ENCODE measurements at places on chromosomes 7 and 10. TPM values are rescaled to one million over a fixed set of nuclear protein-coding genes. Genes with fewer than 3 reads are reported as not detected.

The ACHE gene
- not detected for total RNA-seq

The TSPAN15 gene
- total RNA-seq = 1.6 TPM

The LRRN3 gene
- 26.1 TPM for total RNA-seq

The TASOR2 gene
- 50.3 TPM for total RNA-seq

The ST8SIA6 gene
- total RNA-seq = 0.91 TPM

The HOXA1 gene
- 5.5 TPM for total RNA-seq

The DNAJC2 gene
- total RNA-seq = 132 TPM

The IFIT1B gene
- total RNA-seq = not detected

The CACNA2D1 gene
- 5.4 TPM for total RNA-seq

The COBL gene
- total RNA-seq = 4.6 TPM

The MYO3A gene
- total RNA-seq = 1.7 TPM

The FEZF1 gene
- 0.69 TPM for total RNA-seq

The DGKB gene
- total RNA-seq = 0.11 TPM

The PLAU gene
- 159 TPM for total RNA-seq

The NXPH1 gene
- total RNA-seq = not detected

DNA sequence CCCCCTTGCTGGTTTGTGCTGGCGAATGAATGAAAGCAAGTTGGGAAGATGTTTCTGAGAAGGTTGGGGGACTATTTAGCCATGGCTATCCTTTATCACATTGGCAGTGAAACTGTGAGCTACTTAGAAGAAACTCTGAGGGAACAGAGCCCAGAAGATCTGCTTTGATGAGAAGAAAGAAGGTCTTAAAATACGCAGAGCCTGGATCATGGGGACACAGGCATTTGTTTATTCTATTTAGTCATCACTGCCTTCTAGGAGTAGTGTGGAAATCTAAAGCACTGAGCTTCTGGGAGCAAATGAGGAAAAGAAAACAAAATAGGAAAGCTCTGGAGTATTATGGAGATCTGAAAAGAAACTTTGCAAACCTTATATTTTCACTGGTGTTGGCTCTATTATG, 28.5 kb downstream of the CPED1 start:
- no peak for DNase-seq

GRCh38 chr7:14837216-14837615, 65.3 kb downstream of the DGKB start:
- no peak for DNase-seq

DNA sequence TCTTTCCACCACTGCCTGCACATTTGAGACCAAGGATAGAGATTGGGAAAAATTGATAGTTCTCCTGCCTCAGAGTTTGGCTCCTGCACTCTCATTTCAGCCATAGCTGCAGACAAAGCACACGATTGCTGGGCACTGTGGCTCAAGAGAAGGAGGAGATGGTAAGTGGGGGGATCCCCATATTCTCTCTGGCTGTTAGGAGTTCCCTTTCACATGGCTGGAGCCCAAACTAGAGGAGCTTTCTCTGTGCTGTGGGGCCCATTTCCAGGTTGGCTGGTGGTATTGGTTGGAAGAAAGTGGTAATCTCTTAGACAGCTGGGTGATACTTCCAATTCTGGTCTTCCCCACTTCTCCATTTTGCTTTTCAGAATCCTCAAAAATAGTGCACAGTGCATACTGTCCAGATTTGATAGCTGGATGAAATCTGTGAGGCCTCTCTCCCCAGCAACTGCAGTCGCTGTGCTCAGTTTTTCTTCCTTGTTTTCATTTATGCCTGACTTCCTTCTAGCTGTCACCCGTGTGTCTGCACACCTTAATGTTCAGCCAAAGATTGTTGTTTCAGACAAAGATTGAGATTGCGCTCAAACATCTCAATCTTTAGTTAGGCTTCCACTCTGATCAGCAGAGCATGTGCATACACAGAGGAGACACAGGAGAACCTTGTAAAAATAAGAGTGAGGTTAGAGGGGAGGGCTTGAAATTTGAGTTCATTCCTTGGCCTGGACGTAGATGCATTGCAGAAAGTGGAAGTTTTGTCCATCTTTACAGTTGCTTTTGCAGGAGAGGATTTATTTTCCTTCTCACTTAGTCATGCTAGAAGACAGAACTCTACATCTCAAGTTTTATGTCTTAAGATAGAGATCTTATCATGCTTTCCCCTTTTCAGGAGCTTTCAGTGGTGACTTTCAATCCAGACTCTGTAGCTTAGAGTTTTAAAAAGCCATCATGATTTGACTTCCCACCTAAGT, 28.6 kb downstream of the RABGEF1 start:
- no peak for DNase-seq

DNA sequence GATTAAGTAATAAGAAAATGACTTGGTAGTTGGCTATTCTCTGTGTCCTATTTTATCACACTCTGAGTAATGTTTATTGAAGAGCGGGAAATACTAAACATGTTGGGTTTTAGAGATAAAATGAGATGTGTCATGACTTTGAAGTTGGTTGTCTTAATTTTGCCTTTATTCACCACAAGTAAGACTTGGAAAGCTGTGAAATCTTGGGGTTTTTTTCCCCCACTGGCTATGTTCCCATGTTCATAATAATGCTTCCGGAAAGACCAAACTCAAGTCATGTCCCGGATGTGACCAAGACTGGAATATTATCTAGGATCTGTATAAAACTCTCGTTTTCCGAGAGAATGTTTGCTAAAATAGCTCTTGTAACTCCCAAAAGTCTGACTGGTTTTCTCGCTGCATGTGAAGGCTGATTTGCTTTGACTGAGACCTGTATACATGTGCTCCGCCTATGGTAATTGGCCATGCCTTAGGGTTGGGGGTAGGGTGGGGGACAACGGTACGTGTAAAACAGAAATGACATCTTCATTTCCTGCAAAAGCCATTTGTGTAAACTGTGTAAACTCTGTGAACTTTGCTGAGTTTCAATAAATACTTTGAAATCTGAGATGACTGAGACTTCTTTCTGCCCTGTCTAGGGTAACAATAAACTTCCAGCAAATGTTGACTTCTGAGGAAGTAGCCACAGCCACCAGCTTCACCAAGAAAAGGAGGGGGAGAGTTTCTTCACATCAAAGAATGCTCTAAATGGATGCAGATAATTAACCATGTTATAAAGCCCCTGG, 169.6 kb downstream of the ZNF365 start:
- no peak for DNase-seq

- no peak for DNase-seq
Measured at GRCh38 chr10:119302591-119303253, 95.4 kb downstream of the GRK5 start.

DNA sequence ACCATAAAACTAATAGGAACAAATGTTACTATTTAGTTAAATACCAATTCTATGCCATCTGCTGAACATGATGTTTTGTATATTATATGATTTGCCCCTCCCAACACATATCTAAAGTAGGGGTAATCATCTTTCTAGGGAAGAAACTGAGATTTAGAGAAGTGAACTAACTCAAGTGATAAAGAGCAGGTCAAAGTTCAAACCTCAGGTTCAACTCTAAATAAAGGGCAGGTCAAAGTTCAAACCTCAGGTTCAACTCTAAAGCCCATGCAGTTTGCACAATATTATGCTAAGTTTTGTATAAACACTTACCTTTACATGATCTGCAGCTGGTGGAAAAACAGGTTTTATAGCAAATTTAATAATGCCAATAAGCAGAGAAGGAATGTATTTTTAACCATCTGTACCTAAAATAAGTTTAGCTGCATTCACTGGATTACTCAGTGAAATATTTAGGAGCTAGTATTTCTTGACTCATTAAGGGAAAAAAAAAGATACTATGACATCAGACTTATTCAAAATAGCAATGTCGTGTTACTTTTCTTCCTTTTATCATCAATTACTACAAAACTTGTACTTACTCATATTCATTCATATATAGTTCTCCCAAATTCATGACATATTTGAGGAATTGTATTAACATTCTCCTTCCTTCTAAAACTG, 1194.3 kb upstream of the CELF2 start:
- no peak for DNase-seq

- DNase-seq = no peak
Measured at GRCh38 chr10:45487735-45488134, 113.7 kb downstream of the ALOX5 start.

GRCh38 chr10:114384181-114384580, 20.1 kb downstream of the AFAP1L2 start:
- no peak for DNase-seq

- DNase-seq = no peak
Measured at GRCh38 chr10:1273372-1274105, 217.4 kb downstream of the WDR37 start.

DNA sequence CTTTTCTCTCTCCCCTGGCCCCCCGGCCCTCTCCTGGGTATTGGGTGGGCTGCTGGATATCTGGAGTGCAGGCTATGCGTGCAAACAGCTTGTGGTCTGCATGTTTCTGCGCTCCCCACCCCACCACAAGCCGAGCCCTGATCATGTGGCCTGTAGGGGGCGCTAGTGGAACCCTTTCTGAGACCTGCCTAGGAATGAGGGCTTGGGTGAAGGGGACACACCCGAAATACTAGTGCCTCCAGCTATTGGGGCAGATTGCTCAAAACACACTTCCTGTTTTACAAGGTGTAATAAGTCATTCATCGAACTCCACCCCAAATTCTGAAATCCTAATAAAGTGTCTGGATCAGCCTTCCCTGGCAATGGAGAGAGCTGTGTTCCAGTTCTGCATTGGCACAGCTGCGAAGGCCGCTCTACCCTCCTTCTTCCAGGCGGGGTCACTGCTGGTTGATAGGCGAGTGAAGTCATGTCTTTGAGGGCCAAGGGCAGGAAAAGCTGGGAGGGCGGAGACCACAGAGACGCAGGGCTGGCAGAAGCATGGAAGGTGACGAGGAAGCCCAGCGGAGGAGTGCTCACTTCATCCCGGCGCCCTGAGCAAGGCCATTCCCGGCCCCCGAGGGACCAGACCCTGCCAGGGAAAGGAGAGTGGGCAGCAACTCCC, 19.8 kb upstream of the PRRT4 start:
- peak; percentile 47 for DNase-seq

- peak; percentile 90 for DNase-seq
Measured at GRCh38 chr10:32149252-32149955, 93.2 kb upstream of the KIF5B start.

GRCh38 chr10:125607689-125608290, 75.2 kb downstream of the TEX36 start:
- no peak for DNase-seq

- DNase-seq = peak; percentile 18
Measured at GRCh38 chr7:27031289-27032172, 64.3 kb downstream of the HOXA1 start.

GRCh38 chr10:69538461-69538860, 34.8 kb downstream of the NEUROG3 start:
- no peak for DNase-seq

- DNase-seq = no peak
Measured at GRCh38 chr7:28487487-28487886, 75.2 kb downstream of the CREB5 start.

GRCh38 chr7:34849986-34850385, 187.3 kb downstream of the DPY19L1 start:
- no peak for DNase-seq

GRCh38 chr7:66758950-66759628, 18.6 kb downstream of the RABGEF1 start:
- DNase-seq = no peak

DNA sequence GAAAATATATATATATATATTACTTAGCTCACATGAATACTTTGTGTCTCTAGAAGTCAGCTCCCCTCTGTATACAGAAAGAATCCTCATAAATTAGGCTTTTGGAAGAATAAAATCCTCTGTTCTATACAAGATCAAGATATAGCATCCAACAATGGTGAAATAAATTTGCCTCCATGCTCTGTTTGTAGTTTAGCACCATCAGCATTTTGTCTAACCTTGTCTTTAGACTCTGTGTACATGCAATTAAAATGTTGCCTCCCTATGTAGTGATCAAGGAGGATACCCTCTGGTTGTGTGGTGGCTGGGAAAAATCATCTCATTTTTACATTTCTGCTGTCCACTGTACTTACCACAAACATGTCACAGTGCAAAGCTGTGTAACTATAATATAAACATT, 189.7 kb downstream of the C7orf25 start:
- DNase-seq = no peak

- no peak for DNase-seq
Measured at GRCh38 chr7:147861058-147861716, 729.4 kb upstream of the C7orf33 start.

GRCh38 chr7:155338632-155339320, 41.1 kb downstream of the INSIG1 start:
- no peak for DNase-seq

DNA sequence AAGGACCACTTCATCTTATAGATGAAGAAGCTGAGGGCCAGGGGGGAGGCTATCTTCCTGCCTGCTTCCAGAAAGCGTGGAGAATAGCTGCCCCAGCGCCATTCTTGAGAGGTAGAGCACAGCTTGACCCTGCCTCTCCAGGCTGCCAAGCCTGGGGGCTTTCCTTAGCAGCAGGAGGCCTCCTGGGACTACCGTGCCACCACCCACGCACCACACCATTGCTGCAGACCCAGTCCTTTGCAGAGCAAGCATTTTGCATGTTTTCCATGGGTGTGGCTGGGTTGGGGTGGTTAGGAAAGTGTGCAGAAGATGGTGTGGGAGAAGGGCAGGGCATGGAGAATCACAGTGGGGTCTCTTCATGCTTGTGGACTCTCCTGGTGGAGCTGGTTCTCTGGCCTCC, 64.9 kb downstream of the TBXAS1 start:
- DNase-seq = no peak

GRCh38 chr10:71965623-71966022, 1.4 kb downstream of the CHST3 start:
- no peak for DNase-seq

GRCh38 chr10:4825868-4826791, at the start of gene AKR1E2:
AKR1E2 (plus strand) TSS chr10:4826207; CDS start chr10:4826325, 118 bp downstream.
- DNase-seq = no peak

- no peak for DNase-seq
Measured at GRCh38 chr7:14065286-14065685, 75.8 kb upstream of the ETV1 start.

GRCh38 chr10:61280303-61280702, 172.9 kb downstream of the TMEM26 start:
- peak; percentile 16 for DNase-seq

DNA sequence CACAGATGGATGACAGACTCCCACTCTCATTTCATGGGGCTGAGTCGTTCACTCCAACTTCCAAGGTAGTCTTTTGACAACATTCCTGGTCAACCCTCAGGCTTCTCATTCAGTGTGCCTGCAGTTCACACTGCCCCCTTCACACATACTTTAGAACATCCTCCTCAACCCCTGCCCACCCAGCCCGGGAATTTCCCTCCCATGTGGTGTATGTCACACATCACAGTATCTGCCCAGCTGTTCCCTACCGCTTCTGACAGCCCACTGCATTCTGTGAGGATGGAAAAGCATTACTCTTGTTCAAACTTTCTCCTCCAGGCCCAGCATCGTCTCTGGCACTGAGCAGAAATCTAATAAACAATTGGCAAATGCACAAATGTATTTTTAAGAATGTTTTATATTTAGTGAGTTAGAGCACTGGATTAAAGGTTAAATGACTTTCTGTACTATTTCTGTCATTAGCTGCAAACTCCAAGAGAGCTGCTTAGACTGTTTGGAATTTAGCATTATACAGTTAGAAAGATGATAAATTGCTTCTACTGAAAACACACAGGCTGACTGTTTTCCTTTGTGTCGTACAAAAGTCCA, 110.4 kb downstream of the SFMBT2 start:
- peak; percentile 45 for DNase-seq

GRCh38 chr7:148866362-148866761, 17.7 kb downstream of the EZH2 start:
- no peak for DNase-seq
